ENCODE measurements at places on chromosomes 5 and 9.

- no peak for DNase-seq
Observed at GRCh38 chr5:59685793-59686192, 207.7 kb downstream of the PDE4D start.

- DNase-seq = no peak
Observed at GRCh38 chr5:169029661-169030274, 271.2 kb downstream of the SLIT3 start.

DNA sequence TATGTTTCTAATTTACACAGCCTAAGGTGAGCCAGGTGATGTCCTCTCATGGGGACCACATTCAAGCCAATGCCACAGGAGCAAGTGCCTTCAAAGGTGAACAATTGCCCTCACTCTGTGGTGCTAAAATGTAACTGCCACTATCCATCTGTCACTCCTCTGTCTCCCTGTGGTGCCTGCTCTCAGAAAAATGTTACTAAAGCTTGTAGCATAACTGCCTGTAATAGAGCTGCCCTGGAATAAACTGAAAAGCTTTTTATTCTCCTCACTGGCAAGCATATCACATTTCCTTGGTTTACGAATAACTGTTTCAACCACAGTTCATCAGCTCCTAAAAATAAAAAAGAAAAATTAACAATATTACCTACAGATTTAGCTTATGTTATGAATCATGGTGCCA is 142.4 kb downstream of the ST8SIA4 start:
- no peak for DNase-seq

- no peak for DNase-seq
Observed at GRCh38 chr5:9058161-9058560, 487.7 kb downstream of the SEMA5A start.

DNA sequence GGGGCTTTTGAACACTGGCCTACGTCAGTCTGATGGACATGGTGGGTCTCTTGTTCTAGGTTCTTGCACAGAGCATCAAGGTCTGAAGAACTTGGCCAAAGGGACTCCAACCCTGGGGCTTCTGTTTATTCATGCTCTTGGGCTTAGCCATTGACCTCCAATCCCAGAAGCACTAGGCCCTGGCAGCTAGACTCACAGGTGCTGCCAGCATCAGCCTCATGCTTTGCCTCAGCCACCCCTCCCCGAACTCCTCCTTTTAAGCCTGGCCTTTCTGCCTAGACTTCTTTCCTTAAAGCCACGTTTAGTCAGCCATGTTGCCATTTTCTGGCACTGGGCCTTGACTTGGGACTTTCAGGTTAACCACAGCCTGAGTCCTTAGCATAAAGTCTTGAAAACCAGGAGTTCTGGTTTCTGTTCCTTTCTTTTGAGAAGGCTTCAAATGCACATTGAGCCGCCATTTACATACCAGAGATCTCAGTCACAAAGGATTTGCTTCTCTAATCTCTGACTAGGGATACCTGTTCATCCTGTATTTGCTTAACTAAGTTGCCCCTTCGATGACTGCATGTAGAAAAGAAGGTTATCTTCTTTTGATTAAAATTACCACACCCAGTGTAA is 54.7 kb downstream of the ANGPTL2 start:
- DNase-seq = no peak

GRCh38 chr5:141883892-141884318 is 5.7 kb upstream of the PCDH1 start:
- no peak for DNase-seq

- no peak for DNase-seq
Observed at GRCh38 chr9:134725605-134725940, 84.0 kb downstream of the COL5A1 start.

DNA sequence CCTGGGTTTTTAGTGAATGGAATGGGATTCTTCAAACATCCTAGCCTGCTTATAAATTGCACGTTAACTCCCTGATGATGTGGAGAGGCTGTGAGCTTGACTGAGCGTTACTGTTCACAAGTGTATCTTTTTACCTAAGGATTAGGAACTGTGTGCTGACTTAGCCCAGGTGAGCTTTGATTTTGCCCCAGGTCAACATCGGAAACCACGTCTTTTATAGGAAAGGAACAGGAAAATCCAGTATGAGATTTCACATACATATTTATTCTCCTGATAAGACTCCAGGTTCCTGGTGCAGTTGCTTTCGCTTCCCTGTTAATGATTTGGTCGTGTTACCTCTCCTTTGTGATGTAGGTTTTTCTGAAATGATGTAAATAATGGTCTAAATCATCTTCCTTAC is 103.2 kb upstream of the BASP1 start:
- DNase-seq = no peak

- no peak for DNase-seq
Observed at GRCh38 chr5:139740138-139740991, 55.2 kb upstream of the PSD2 start.

DNA sequence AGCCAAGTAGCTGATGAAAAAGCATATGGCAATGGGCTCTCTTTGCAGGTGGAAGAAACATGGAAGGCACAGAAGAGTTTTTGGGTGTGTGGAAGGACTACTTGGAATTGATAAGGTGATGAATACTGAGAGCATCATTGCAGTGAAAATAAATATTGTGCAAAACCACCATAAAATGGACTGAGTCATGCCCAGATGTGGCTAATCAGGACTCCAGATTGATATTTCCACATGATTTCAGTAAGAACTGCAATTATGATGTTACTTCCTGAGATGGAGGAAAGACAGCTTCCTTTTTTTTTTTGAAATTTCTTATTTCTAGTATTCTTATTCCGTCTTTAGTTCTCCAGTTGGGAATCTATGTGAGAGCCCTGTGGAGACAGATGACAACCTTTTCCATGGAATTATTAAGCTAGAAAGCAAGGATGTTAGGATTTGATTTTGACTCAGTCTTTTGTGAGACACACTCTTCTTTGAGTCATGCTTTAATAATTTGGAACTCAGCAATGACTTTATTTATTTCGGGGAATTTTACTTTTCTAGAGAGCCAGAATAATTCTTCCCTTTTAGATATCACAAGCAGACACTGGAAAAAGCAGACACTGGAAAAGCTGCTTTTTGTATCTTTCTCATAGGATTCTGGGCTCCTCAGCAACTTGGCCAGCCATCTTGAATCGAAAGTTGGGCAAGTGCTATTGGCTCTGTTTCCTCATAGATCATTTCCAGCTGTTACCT is 94.2 kb upstream of the VCAN start:
- no peak for DNase-seq

GRCh38 chr5:143116814-143117213 is 286.7 kb downstream of the NR3C1 start:
- no peak for DNase-seq

DNA sequence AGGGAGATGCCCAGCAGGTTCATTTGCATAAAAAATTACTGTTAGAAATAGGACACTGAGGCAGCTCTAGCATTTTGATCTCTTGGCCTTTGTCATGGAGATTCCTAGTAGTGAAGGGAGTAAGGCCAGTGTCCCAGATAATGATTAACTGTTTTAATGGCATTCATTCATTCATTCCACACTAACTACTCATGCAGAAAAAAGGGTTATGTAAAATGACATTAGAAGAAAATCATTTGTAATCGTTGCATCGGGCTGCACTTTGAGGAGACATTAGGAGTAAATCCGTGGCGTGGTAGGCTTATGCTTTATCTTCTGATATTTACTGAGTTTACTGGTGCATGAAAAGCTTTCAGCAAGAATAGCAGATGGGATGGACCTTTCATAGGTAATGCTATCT is 82.6 kb upstream of the GRHPR start:
- DNase-seq = no peak

DNA sequence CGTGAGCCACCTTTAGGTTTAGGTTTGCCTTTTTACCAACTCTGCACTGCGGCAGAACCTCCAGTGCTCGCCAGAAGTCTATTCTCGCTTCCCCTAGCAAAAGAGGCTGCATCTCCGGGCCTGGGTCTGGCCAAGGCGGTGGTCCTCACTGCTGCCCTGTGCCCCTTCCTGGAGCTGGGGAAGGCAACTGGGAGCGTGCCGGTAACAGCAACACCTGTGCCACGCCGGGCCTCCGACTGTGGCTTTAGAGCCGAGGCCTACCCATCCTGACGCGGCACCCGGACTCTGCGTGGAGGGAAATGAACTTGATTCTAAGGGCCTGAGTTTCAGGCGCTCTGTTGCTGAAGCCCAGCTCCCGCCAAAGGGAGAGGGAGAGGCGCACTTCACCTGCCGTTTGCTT is 82.4 kb upstream of the SPATA31C2 start:
- no peak for DNase-seq

- peak; percentile 69 for DNase-seq
Observed at GRCh38 chr5:65035211-65036206, 266.8 kb downstream of the CWC27 start.

DNA sequence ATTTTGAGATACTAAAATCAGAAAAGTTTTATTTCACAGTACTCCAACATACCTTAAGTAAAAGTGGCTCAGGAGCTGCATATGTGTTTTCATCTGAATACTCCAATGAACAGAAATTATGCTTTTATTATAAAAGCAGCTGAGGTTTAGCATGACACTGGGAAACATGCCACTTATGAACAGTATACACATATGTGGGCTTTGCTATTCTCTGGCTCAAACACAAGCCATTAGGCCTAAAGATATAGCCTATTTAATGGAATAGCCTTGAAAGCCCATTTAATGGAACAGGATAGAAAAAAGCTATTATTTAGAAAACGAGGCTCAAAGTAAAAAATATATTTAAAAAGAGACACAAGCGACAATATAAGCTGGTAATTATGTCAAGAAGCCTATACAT is 74.1 kb downstream of the SLC38A9 start:
- no peak for DNase-seq

GRCh38 chr9:88268886-88269285 is 119.4 kb upstream of the SPIN1 start:
- DNase-seq = no peak

- DNase-seq = no peak
Observed at GRCh38 chr9:131649646-131650045, 90.2 kb downstream of the RAPGEF1 start.

GRCh38 chr5:134581241-134581981 is 51.2 kb downstream of the SAR1B start:
- DNase-seq = no peak

DNA sequence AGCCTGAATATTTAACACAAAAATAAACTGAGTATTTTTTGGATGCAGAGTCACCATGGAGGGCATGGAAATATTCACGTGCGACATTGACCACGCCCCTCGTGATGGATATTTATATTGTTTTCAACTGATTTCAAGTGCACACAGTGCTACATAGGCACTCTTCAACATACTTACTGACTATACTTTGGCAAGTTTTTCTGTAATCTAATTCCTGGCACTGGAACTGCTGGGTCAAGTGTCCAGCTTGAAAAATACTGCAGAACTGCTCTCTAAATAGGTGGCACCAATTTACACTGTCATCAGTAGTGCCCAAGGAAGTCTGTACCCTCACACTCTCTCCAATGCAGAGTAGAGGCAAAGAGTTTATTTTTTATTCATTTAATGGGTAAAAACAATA is 65.1 kb downstream of the FBN2 start:
- no peak for DNase-seq

GRCh38 chr9:70020217-70020616 is 23.4 kb upstream of the MAMDC2 start:
- no peak for DNase-seq

- DNase-seq = no peak
Observed at GRCh38 chr5:35133186-35133585, 85.4 kb upstream of the AGXT2 start.

- DNase-seq = no peak
Observed at GRCh38 chr9:70100362-70100761, 56.7 kb downstream of the MAMDC2 start.

All from caudate nucleus (tissue), 63 donors.